Fibroblast of villous mesenchyme (primary cell): ENCODE measurements at places on chromosomes 3 and 15. TPM values are rescaled to one million over a fixed set of nuclear protein-coding genes. Genes with fewer than 3 reads are reported as not detected.

ZMAT3 gene
- 24.8 and 44.9 TPM in 2 replicates for total RNA-seq

SOX2 gene
- not detected in 2 replicates for total RNA-seq

WDR76 gene
- total RNA-seq: 15.1 and 17.7 TPM in 2 replicates

SNTN gene
- not detected in 2 replicates for total RNA-seq

ARMC8 gene
- total RNA-seq: 60.9 and 70.8 TPM in 2 replicates

ANKUB1 gene
- not detected in 2 replicates for total RNA-seq

REC114 gene
- total RNA-seq: not detected in 2 replicates

GRCh38 chr3:133588784-133589465, 15.4 kb downstream of the CDV3 start:
- DNase-seq: no peak

DNA sequence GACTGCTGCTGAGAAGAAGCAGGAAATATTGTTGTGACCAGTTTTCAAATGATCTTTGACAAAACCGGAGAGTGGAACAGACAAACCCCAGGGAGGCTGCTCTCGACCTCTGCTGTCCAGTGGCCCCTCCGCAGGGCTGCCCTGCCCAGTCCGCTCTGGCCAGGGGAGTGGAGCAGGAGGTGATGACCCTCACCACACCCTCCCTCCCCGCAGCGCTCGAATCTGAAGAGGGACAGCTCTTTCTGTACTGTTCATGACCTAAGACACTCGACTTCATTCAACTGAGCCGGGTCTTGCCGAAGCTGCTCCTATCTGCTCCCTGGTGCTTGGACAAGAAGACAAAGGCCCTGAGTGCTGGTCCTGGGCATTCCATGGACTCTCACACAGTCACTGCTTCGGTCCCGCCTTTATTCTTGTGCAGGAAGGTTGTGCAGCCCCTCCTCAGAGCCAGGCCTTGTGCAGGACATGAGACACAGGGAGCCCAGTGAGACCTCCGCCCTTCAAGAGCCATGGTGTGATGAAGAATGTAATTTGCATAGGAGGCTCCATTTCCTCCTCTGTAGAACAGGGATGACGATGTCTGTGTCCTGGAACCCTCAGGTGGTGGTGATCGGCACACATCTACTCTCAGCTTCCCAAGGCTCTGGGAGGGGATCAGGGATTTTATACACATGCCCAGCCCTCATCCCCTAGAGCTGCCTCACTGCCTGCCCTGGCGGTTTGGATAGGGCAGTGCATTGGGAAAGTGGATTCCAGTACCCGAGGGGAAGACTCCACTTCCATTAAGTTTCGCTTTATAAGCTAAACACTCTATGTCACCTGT, 97.1 kb upstream of the PRR20G start:
- no peak for DNase-seq

DNA sequence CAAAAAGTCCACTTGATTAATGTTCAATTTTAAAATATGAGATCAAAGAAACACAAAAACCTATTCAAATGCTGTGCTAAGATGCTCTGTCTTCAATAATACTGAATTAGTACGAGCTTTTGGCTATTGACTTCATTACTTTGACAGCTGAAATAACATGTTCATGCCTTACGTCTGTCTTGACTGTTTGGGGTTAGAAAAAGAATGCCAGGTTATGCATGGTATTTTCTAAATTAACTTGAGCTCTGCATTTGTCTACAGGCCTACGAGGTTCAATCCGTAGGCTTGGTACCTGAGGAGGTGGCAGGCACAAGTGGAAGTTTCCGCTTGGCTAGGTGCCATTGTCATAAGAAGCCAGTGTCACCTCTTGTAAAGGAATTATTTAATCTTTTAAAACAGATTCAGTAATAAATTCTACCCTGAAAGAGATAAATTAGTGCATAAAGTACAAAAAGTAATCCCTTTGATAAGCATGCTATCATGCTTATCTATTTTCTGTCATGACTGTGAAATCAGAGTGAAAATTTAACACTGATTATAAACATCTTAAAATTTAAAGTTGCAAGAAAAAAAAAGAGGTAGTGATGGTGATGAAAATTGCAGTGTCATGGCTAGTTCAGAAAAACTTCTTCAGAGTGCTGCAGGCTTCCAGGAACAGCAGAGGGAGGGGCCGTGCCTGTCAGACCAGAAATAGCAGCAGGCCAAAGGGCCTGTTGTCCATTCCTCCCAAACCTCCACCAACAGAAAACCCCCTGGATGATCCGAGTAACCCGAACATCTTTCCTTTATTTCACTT, 115.7 kb downstream of the ARRDC4 start:
- peak; percentile 51 for DNase-seq

DNA sequence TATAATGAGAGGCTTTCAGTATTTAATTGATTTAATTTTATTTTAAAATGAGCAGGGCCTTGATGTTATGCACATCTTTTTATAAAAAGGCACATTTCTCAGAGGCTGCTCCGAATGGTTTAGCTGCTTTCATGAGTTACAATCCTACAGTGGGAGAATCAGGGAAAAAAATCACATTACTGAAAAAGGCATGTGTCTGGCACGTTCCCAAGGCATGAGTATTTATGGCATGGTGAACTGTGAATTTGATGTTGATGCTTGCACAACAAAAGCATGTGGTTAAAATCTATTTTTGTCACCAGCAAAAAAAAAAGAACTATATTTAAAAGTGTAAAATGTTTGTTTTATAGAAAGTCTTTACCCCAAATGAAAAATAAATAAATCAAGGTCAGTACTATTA, 485.2 kb upstream of the ROBO2 start:
- peak; percentile 7 for DNase-seq

DNA sequence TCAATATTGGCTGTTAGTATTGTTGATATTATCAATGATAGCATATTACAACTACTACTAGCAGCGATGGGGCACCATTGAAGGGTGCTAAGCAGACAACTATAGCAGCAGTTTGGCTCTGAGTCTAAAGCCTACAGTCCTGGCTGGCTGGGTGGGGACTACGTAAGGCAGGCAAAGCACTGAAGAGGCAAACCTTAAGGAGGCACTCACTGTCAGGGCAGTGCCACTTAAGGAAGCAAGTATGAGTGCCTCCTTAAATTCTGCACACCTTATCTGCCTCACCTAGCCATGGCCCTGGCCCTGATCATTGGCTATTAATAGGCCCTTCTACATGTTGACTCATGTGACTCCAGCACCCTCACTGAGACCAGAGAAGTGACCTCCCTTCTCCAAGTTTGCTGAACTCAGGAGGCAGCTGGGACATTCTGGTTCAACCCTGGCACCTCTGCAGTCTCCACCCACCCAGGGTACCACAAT, 20.6 kb downstream of the CDCP1 start:
- DNase-seq: no peak

GRCh38 chr15:86644339-86644738, 564.7 kb downstream of the AGBL1 start:
- no peak for DNase-seq

- no peak for DNase-seq
Measured at GRCh38 chr15:100772478-100772877, 107.2 kb upstream of the ALDH1A3 start.

DNA sequence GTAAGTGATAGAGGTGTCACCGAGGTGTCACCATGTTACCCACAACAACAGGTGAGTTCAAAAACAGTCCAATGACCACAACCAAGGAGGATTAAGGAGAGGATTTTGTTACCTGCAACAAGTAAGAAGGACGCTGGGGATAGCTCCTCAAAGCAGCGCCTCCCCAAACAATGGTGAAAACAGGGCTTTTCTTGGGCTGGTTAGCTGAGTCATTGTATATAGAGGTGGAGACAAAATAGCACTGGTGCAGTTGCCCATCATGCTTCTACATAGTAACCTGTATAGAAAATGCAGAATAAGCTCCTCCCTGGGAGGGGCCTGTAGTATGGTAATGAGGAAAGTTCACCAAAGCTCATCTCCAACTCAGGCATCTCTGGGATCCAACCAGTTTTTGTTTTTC, 116.9 kb upstream of the EIF1B start:
- DNase-seq: no peak

DNA sequence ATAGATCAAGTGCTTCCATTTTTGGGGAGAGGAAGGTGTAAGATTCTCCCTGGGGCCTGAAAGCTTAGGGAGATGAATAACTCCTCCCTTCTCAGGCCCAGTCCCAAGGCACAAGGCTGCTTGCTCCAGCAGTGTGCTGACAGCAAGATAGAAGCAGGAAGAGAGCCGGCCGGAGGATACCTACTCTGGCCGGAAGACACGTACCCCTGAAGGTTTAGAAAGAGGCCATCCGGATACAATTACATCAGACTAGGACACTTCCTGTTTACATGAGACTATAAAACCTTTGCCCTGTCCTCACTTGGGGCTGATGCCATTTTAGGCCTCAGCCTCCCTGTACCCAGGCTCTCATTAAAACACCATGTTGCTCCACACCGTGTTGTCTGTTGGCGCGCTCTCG, 329.9 kb downstream of the SV2B start:
- no peak for DNase-seq

DNA sequence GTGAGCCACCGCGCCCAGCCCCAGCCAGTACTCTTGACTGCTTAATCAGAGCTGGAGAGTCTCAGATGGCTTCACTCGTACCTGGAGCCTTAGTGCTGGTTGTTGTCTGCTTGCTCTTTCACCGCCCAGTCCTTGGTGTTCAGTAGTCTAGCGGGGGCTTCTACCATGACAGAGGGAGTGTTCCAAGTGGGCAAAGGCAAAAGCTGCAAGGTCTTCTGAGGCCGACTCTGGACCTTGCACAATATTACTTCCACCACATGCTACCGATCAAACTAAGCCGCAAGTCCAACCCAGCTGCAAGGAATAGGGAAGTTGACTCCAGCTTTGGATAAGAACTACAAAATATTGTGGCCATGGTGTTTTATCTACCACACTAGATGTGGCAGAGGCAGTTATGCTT, 6.6 kb downstream of the PARL start:
- DNase-seq: peak; percentile 82
